DND-41 (cell line): ENCODE measurements at places on chromosomes 2 and 18.

GRCh38 chr2:130743278-130743677 is 12.1 kb upstream of the AMER3 start:
- H3K4me1 ChIP-seq = no peaks in the 10 kb centered on the region
- no peaks in the 10 kb centered on the region for H3K36me3 ChIP-seq
- H3K27ac ChIP-seq = no peak overlapping the region

GRCh38 chr2:127321303-127321702 is 27.4 kb upstream of the ERCC3 start:
- H3K4me1 ChIP-seq = no peaks in the 10 kb centered on the region
- H3K27ac ChIP-seq = no peak overlapping the region
- no peaks in the 10 kb centered on the region for H3K27me3 ChIP-seq
- peaks cover 88% of the 10 kb centered on the region for H3K36me3 ChIP-seq
- H3K4me3 ChIP-seq = no peak overlapping the region
- DNase-seq = no peak

DNA sequence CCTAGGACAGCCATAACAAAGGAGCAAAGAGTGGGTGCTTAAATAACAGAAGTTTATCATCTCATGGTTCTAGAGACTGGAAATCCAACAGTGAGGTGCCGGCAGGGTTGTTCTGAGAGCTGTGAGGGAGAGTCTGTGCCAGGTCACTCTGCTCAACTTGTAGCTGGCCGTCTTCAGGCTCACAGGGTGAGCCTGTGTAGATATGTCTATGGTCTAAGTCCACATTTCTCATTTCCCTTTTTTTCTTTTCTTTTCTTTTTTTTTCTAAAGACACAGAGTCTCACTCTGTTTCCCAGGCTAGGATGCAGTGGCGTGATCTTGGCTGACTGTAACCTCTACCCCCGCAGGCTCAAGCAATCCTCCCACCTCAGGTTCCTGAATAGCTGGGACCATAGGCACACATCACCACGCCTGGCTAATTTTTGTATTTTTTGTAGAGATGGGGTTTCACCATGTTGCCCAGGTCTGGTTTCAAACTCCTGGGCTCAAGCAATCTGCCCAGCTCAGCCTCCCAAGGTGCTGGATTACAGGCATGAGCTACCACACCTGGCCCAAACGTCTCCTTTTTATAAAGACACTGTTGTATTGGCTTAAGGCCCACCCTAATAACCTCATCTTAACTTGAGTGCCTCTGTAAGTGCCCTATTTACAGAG is 142.2 kb downstream of the SP3 start:
- H3K27me3 ChIP-seq = peaks cover 13% of the 10 kb centered on the region
- no peak overlapping the region for H3K4me3 ChIP-seq
- H3K27ac ChIP-seq = no peak overlapping the region
- no peak for DNase-seq
- no peaks in the 10 kb centered on the region for H3K4me1 ChIP-seq
- H3K36me3 ChIP-seq = no peaks in the 10 kb centered on the region

GRCh38 chr2:40416486-40416885 is 35.4 kb downstream of the SLC8A1 start:
- no peak overlapping the region for H3K4me3 ChIP-seq
- peaks cover under 1% of the 10 kb centered on the region; the same call in 1 of the 2 replicates for H3K4me1 ChIP-seq
- H3K27ac ChIP-seq = no peak overlapping the region
- no peak for DNase-seq
- H3K27me3 ChIP-seq = no peaks in the 10 kb centered on the region
